ENCODE measurements at places on chromosomes 12 and 14.
A peak's percentile ranks its signal among the peaks of the same experiment; 100 is the strongest.

- no peak for DNase-seq
These were observed 5.0 kb downstream of the BTBD6 start for GRCh38 chr14:105253329-105253682.

DNA sequence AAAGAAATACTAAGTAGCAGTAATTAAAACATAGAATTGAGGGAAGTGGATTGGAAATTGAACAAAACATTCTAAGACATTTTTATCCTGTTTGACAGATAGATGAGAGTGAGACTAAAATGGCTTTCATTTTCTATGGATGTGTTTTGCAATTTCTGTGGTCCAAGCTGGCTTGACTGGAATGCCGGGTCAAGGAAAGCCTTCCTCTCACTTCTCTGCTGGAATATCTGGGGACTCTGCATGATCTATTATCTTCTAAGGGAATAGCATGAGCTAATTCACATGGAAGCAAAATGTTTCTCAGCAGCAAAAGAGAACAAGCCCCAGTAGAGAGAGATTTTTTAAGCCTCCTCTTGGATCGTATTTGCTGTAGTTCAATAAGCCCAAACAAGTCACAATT, 407.9 kb upstream of the ATXN7L3B start:
- no peak for DNase-seq

DNA sequence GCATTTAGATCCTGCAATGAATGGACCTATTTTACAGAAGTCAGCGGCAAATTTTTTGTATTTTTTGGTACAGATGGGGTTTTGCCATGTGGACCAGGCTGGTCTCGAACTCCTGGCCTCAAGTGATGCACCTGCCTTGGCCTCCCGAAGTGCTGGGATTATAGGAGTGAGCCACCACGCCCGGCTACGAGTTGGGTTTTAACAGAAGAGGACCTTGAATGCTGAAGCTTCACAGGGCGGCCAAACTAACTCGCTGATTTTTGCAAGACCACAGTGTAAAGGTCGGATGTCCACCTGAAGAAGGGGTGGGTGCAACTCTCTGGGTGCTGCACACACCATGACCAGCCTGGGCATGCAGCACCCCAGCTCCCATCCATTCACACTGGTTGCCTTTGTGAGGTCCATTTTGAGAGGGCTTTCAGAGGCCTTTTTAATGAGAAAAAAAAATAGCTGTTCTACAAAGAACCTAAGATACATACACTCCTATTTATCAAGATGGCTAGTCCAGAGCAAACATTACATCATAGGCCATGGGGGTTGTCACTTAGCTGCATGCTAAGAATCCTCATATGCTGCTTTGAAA, 21.6 kb upstream of the CDK2AP1 start:
- DNase-seq = no peak

DNA sequence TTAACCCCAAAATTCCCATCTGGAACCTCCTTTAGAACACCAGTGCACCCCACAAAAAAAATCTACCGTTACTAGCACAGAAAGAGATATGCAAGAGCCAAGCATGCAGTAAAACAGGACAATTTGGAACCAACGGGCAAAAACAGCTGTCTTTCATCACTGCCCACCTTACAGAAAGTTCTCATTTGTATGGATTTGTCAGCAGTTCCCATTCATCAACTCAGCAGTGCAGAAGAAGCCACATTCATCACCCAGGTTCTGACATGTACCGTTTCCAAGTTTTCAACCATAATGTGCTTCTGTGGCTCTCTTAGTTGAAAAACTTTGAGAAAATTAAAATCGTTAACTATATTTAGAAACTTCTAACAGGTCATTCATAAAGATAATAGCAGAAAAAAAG, 387.0 kb downstream of the RPS29 start:
- no peak for DNase-seq

GRCh38 chr12:83067981-83068380, 381.3 kb downstream of the TMTC2 start:
- no peak for DNase-seq

DNA sequence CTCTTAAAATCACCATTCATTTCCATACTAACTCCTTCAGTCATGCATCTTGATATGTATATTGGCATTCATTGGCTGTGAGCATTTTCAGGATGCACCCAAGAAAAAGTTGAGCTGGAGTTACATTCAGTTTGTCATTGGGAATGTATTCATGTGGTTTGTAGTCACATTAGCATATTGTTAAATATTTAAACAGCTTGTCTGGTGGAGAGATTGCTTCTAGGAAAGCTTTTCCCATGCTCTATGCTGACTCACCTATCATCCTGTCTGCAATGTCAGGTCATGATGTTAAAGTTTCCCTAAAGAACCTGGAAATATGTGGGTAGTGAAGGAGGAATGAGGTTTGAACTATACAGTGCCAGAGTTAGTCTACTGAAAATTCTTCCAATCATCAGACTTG, 583.6 kb downstream of the GALC start:
- DNase-seq = no peak

GRCh38 chr14:104082807-104083206, 2.7 kb upstream of the ASPG start:
- no peak for DNase-seq

DNA sequence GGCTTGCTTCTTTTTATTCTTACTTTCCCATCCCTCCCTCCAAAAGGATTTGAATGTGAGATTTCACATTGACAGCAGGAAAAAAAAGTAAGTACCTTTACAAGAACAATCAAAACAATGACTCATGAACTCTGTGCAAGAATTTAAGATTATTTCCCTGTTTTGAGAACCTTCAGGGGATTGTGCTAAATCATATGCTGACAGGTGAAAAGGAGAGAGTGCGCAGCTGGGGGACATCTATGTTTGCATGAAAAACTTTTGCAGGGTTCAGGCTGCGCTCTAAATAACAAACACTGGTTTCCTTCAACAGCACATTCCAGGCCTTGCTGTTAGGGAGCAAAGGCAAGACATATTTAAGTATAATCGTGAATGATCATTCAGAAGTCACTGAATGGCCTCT, 27.3 kb downstream of the RERG start:
- no peak for DNase-seq

DNA sequence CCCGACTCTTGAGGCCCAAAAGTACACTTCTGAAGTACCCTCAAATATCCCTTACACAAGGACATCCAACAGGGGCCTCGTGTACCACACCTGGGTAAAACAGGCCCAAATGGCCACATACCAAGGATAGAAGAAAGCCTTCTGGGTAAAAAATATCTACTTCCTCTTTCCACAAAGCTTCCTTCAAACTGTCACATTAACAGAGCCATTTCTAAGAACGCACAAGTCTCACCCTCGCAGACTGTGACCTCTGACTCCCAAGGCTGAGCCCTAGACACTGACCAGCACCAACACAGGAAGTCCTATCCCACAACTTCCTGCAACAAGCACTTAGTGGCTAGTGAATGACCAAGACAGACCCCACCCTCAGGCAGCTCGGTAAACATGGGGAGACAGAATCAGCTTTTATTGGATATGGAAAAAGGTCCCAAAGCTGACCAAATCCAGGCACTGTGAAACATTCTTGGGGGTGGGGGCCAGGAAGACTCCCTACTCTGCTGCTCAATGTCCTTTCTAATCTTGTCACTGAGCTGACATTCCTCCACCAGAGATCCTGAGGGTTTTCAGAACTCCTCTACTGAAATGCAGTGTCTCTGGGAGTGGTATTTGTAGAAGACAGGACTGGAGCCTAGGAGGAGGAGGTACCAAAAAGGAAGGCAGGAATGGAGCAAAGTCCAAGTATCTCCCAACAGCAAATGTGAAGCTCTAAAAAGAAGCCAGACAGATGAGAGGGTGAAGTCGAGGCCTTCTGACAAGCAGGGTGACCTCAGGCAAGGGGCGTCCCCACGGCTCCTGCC, 15.9 kb downstream of the KCTD10 start:
- no peak for DNase-seq

- no peak for DNase-seq
These were observed 6.4 kb downstream of the NKX2-1 start for GRCh38 chr14:36513451-36514277.

- DNase-seq = no peak
These were observed 158.6 kb downstream of the DICER1 start for GRCh38 chr14:94998685-94999084.

- no peak for DNase-seq
These were observed 9.8 kb upstream of the RMST start for GRCh38 chr12:97452839-97453238.

DNA sequence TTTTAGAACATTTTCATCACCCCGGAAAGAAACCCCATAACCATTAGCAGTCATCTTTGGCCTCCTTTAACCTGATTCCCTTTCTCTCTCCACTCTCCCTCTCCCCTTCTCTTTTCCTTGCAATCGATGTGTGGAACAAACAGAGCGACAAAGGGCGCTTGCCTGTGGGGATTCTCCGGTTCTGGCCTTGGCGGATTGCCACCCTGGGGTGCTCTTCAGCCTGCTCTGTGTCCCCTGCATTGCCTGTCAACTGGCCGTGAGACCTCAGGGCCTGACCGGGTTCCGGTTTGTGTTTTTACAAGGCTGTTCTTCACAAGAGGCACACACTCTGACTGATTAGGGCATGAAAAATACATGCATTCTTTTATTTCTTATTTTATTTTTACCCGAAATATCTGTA, 27.8 kb downstream of the LRTM2 start:
- no peak for DNase-seq

- DNase-seq = no peak
These were observed 204.0 kb downstream of the SSPN start for GRCh38 chr12:26399381-26399780.

GRCh38 chr12:6494258-6494743, 399 bp downstream of the NCAPD2 start:
- DNase-seq = peak; percentile 4

GRCh38 chr14:24432259-24433131, 2.7 kb downstream of the KHNYN start:
- no peak for DNase-seq

GRCh38 chr12:88683628-88684027, 103.4 kb upstream of the KITLG start:
- no peak for DNase-seq

- DNase-seq = no peak
These were observed 54.9 kb upstream of the DIO3 start for GRCh38 chr14:101506211-101506925.

- no peak for DNase-seq
These were observed 42.1 kb upstream of the USP44 start for GRCh38 chr12:95593266-95593871.

DNA sequence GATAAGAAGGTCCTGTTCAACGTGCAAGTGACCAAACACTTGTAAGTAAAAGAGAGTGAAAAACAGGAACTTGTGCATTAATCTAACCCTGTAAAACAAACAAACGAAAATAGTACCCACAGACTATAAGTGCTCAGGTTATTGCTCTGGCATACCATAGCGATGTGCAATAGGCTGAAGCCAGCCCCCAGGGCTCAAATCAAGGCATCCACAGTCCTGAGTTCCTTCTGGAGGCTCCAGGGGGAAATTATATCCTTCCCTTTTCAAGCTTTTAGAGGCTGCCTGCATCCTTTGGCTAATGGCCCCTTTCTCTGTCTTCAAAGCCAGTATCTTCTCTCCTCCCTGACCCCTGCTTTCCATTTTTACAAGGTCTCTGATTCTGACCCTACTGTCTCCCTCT, 8.1 kb upstream of the CMAS start:
- no peak for DNase-seq
